ENCODE measurements at places on chromosomes 5 and 9.

GRCh38 chr5:170513856-170514525 is 10.2 kb downstream of the KCNIP1 start:
- DNase-seq = no peak

- no peak for DNase-seq
Observed at GRCh38 chr5:59807806-59808205, 85.7 kb downstream of the PDE4D start.

DNA sequence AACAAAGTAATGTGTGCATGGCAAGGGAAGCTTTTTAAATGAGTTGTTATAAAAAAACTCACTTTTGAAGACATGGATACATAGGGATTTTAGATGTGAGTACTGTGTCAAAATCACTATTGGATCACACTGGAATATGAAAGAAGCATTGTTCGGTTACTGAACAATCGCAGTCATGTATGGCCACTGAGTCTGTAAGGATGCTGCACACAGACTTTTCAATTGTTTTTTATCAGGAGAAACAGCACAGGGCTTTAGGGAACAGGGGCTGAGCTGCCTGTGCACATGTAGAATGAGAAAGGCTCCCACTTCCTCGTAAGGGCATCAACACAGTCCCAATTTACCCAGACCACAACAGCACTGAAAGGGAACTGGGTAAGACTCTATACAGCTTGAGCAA is 1333.9 kb upstream of the DMAC1 start:
- no peak for DNase-seq

DNA sequence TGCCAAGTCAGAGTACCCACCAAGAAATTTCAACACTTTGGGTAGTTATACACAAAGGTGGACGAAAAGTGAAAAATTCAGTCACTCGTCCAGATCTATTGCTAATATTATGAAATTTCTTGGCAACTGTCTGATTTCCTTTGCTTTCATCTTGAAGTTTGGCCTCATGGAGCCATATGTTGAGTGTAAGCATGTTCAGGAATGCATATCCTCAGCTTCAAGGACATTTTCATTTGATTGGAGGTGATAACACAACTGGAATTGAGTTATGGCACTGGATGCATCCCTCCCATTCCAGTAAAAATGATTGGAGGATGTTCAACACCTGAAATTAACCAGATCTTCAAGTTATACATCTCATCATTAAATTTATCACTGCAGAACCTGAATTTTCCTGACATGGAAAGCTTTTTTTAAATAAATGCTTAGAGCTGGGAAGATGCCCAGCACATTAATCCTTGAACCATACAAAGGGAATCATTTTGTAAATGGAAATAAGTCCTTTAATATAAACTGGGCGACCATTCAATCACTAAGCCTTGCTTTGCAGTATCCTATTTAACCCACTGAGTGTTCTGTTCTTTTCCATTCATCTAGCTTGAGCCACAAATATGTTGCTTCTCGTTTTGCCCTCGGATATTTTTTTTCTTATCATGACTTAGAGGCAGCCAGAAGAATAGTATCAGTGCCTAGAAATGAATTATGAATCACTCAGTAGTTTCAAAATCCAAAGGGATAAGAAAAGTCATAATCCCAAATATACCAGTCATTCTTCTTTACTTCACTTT is 273.7 kb upstream of the PIK3R1 start:
- DNase-seq = no peak

DNA sequence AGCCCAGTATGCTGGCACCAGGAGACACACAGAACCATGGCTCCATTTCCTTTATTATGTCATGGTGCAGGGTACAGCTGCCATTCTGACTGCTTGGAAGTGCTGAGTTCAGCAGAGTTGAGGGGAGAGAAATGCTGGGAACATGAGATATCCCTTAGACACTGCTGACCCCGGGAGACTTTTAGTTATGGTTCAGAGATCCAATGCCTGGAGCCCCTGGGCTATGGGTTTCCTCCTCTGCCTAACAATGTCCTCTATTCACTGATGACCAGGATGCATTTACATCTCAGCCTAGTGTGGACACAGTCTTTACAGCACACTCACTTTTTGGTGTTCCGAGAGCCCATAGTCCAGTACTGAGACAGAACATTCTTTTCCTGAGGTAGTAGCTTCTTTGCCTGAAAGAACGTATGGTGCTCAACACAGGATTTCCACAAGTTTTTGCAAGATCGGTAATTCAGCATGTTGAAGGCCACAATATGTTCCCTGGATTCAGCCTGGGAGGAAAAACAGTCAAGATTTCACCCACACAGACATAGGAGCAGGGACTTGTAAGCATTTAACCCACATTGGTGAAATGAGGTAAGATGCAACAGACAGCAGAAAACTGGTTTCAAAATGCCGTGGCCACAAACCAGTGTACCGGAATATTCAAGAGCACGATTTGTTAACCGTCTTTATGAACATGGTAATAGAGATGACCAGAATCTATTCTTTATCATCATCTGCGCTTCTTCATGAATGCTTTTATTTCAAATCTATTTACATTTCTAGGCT is 71.3 kb downstream of the PTPN3 start:
- DNase-seq = no peak

GRCh38 chr5:94024620-94025019 is 283.2 kb upstream of the POU5F2 start:
- no peak for DNase-seq

- DNase-seq = no peak
Observed at GRCh38 chr5:161403121-161403520, 143.4 kb downstream of the GABRB2 start.

DNA sequence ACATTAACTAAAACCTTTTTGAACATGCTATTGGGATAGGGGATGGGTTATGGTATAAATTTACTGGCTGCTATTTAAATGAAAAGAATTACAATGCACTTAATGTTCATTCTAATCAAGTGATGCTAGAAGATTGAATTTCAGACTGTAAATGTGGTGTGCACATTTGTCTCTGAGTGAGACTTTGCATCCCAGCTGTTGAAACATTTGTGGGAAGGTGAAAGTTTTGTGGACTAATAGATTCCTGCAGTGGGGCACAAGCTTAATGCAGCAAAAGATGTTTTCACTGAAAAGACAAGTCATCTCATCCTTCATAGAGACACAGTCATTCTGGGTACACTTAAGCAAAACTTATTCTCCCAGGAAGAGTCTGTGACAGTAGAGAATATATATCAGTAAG is 323.6 kb downstream of the NFIB start:
- DNase-seq = no peak

DNA sequence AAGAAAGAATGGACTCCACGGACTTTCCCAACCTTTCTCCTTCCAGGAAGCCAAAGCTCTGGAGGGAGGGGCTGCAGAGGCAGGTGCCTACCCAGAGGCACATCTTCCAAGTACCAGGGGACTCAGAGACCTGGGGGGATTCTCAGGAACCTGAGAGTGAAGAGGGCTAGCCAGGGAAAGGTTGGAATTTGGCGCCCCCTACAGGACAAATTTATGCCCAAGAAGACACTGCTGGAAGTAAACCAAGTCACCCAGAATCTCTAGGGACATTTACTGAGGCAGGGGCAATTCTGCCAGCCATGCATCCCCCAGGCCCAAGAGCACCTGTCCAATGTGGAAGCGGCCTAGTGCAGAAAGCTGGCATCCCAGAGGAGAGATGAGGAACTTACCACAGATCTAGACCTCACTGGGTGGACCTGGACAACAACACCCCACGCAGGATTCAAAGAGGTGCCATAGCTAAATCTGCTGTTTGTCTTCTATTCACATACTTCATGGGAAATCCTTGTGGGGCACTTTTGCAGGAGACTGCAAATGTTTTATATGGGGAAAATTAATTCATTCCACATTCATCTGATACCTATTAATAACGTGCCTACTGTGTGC is 25.9 kb upstream of the IDNK start:
- DNase-seq = no peak

DNA sequence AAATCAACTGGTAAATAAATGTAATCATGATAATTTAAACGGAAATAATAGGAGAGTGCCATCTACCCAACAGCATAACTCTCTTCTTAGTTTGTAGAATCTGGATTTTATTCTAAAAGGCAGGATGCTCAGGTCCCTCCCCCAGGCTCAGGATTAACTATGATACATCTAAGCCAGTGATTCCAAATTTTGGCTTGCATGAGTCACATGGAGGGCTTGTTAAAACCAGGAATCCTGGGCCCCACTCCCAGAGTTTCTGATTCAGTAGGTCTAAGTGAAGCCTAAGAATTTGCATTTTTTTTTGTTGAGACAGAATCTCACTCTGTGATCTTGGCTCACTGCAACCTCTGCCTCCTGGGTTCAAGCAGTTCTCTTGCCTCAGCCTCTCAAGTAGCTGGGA is 62.3 kb upstream of the ZFR start:
- DNase-seq = no peak

DNA sequence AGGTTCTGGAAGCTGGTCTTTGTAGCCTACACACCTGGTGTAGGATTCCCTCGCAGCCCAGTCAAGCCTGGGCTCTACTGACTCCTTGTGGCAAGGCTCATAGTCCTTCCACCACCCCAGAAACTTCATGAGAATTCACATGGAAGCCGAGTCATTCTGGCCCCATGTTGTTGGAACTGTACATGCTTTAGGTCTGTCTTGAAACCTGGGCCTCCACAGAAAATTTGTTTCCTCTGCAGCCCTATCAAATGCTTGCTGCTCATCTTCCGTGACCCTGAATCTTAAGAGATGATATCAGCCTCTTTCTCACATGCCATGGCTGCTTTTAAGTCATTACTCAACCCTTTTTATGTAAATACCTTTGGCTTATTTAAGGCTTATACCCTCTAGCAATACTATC is 113.4 kb upstream of the GRHPR start:
- DNase-seq = no peak

DNA sequence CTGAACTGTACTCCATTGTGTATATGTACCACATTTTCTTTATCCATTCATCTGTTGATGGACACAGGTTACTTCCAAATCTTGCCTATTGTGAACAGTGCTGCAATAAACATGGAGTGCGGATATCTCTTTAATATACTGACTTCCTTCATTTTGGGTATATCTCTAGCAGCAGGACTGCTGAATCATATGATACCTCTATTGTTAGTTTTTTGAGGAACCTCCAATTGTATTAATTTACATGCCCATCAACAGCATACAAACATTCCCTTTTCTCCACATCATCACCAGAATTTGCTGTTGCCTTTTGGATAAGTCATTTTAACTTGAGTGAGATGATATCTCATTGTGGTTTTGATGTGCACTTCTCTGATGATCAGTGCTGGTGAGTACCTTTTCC is 81.8 kb upstream of the FAM120A start:
- DNase-seq = no peak

DNA sequence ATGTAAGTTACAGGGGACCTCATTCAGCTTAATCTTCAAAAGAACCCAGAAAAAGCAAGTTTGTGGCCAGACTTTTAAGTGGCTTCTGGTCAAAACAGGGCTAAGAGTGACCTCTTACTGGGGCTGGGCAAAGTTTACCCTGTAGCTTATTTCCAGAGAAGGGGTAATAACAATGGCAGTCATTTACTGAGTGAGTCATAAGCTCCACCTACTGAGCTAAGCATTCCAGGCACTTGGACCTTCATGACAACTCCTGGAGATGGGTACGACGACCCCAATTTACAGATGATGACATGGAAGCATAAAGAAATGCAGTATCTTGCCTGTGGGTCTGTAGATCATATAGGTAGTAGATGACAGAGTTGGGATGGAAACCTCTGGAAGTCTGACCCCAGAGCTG is 4.7 kb upstream of the GPR151 start:
- no peak for DNase-seq

GRCh38 chr5:170218726-170219125 is 14.1 kb upstream of the C5orf58 start:
- no peak for DNase-seq

DNA sequence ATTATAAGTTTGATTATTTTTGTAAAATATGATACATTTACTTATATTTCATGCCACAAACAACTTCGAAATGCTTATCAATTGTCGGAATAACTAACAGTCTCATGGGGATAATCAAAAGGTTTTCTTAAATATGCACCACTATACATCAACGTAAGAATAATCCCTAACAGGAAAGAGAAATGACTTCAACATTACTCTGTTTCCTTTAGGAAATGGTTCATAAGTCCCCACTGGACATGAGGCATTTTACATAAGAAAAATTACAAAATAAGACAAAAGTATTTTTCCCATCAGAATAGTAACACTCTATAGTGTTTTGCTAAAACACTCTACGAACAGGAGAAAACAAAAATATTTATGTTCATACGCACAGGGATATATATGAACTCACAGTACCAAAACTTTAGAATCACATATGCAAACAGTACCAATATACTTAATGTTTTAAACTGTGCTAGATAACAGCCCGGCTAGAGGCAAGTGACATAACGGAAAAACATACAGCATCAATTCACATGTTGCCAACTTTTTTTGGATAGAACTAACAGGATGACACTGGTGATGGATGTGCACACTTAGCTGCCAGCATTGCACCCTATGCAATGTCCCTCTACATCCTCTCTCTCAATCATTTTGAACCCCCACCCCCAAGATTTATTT is 120.5 kb downstream of the NFIB start:
- no peak for DNase-seq

GRCh38 chr5:54689411-54690251 is 172.1 kb downstream of the SNX18 start:
- no peak for DNase-seq

- no peak for DNase-seq
Observed at GRCh38 chr5:54090495-54091120, 219.8 kb downstream of the ARL15 start.

DNA sequence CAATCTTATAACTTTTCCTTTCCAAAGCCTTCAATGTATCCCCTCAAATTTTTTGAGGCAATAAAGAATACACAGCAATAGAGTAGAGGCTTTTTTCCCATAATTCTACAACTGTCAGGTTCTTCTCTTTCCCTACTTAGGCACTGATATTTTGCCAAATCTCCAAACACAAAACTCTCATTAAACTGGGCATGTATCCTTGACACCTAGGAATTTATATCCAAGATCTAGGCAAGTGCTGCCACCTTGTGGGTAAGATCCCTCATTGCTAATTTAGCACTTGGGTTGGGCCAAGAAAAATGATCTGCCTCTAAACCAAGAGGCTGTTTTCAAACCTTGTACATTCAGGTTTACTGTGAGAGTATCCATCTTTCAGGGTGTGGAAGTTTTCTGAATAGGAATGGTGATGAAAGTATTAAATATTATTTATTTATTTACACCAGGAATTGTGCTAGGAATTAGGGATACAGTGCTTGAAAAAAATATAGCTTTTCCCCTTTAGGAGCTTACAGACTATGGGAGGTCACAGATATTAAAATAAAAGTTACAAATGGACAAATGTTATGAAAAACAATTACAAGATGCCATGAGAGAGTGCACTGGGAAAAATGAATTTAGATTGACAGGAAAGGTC is 17.6 kb downstream of the TSTD2 start:
- peak; percentile 27 for DNase-seq

- DNase-seq = no peak
Observed at GRCh38 chr5:153352685-153353219, 137.7 kb upstream of the GRIA1 start.

GRCh38 chr5:95285409-95285755 is 488 bp upstream of the MCTP1 start:
- DNase-seq = no peak
